Tibial nerve (tissue), 4 donors: ENCODE measurements at places on chromosomes 2 and 18. TPM values are rescaled to one million over a fixed set of nuclear protein-coding genes. Genes with fewer than 3 reads are reported as not detected.

SERPINB3 gene
- not detected for total RNA-seq

EGR4 gene
- total RNA-seq, result not detected

GALR1 gene
- 1.2 TPM for total RNA-seq

FBXO48 gene
- 0.60 TPM for total RNA-seq

CXCR2 gene
- not detected for total RNA-seq

GPR35 gene
- total RNA-seq, result 2.6 TPM

MALL gene
- 27.5 TPM for total RNA-seq

FBXO36 gene
- total RNA-seq, result 7.3 TPM

OBSL1 gene
- 85.0 TPM for total RNA-seq

MLPH gene
- total RNA-seq, result 108 TPM

ZNF519 gene
- 10.0 TPM for total RNA-seq

CELF4 gene
- not detected for total RNA-seq

CRYGC gene
- not detected for total RNA-seq

LRRTM4 gene
- 2.9 TPM for total RNA-seq

GCG gene
- total RNA-seq, result not detected

ONECUT2 gene
- total RNA-seq, result under 0.01 TPM

IL36G gene
- not detected for total RNA-seq

DNAJC10 gene
- total RNA-seq, result 59.1 TPM

IL1RL2 gene
- total RNA-seq, result 0.30 TPM

IL18RAP gene
- total RNA-seq, result 1.5 TPM

LINC00305 gene
- total RNA-seq, result not detected
